ENCODE measurements at places on chromosomes 7 and 10. TPM values are rescaled to one million over a fixed set of nuclear protein-coding genes. Genes with fewer than 3 reads are reported as not detected.

MIOS gene
- total RNA-seq: 49.7 TPM

DNA sequence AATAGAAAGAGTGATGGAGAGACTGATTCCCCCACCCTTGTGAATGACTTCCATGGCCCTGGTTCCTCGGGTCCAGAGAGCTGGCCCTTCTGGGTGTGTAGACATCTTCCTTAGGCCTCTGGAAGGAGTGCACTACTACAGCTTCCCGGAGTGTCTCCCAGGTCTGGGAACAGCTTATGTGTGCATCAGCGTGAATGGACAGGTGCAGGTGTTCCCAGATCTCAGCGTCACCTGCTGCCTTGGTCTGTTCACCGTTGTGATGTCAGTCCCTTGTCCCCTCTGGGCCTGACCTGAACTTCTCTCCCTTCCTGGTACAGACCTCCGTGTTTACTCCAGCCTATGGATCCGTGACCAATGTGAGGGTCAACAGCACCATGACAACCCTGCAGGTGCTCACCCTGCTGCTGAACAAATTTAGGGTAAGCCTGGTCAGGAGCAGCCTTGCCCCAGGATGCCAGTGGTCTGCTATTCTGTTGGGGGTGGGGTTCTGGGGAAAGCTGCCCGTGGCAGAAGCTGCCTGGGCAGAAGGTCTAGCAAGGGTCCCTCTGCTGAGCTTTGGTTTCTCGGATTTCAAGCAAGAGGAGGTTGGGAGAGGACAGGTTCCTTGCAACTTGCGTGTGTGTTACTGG lies 10.5 kb upstream of the DEPP1 start:
- no peak for DNase-seq

- no peak for DNase-seq
These were observed 16.3 kb upstream of the CHST12 start for GRCh38 chr7:2386964-2387669.

HOXA10 gene
- 9.8 TPM for total RNA-seq

GRCh38 chr10:71079761-71080380 lies 132.5 kb upstream of the UNC5B start:
- DNase-seq: no peak

ZCCHC24 gene
- total RNA-seq: 3.7 TPM

DNA sequence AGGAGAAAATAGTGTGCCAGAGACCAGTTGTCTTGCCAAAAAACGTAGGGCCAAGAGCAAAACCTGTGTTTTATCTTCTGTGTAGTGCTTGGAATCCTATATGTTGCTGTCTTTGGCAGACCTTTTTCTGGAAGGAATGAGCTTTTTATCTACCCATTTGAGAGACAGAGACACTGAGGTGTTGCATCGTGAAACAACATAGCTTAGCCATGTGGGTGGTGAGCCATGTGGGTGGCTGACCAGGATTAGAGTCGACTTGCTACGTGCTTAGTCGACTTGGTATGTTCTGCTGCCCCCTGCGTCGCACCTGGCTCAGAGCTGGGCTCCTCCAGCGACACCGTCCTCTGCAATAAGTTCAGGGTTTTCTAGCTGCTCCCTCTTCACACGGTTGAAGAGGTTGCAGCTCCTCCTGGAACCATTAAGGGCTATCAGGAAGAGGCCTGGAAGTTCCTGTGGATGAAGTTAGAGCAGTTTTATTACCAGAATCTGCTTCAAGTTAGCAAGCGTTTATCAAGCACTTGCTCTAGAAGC lies 175.8 kb downstream of the SH2D4B start:
- DNase-seq: no peak

DNA sequence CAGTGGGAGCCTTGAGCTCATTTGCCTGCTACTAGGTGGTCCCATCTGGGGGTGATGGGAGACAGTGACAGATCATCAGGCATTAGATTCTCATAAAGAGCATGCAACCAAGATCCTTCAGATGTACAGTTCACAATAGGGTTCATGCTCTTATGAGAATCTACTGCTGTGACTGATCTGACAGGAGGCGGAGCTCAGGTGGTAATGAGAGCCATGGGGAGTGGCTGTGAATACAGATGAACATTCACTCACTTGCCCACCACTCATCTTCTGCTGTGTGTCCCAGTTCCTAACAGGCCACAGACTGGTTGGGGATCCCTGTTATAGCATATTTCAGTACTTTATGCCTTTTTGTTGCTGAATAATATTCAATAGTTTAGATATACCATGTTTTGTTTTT lies 6.6 kb upstream of the UBE2D1 start:
- DNase-seq: no peak

ZFAND4 gene
- total RNA-seq: 5.5 TPM

EVX1 gene
- total RNA-seq: 0.12 TPM

DNA sequence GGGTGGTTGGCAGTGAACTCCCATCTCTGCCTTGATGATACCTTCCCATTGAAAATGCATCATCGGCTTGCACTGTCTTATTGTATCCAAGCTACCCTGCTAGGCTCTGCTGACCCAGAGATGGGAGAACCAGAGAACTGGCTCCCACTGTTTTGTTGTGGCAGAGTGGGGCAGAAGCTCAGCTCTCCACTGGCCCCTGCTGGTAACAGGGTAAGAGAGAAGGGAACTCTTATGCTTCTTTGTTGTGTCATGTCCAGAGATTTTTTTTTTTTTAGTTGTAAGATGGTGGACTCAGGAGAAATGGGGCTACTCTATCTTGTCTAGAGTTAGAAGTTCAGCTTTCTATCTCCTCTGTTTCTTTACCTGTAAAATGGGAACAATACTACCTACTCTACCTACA lies 100.5 kb upstream of the SDK1 start:
- peak; percentile 39 for DNase-seq

- peak; percentile 11 for DNase-seq
These were observed 25.3 kb downstream of the GARIN1A start for GRCh38 chr7:128697302-128697905.
